ENCODE measurements at places on chromosomes 12 and 14. TPM values are rescaled to one million over a fixed set of nuclear protein-coding genes. Genes with fewer than 3 reads are reported as not detected.

CAPZA3 gene
- not detected for polyA plus RNA-seq

TMEM132D gene
- not detected for polyA plus RNA-seq

RASSF8 gene
- polyA plus RNA-seq = 1.3 TPM

KRT75 gene
- not detected for polyA plus RNA-seq

TAS2R8 gene
- not detected for polyA plus RNA-seq

RD3L gene
- not detected for polyA plus RNA-seq

TAMALIN gene
- polyA plus RNA-seq = 1.1 TPM
